ENCODE measurements at places on chromosomes 4 and X.
A peak's percentile ranks its signal among the peaks of the same experiment; 100 is the strongest.

DNA sequence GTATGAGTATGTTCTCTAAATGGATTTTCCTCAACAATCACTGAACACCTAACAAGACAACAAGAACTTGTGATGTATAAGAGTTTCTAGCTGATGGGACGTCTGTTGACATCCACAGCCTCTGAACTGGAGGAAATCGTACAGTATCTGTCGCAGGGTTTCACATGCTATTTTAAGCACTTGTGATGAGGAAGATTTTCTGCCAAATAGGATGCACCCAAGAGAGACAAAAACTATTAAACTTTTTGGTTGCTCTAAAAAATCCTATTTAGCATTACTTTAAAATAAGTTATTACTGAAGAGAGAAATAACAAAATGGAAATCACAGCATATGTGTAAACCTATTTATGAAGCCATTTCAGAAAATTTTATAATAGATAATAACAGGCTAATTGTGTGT lies 356.1 kb upstream of the SLC7A11 start:
- DNase-seq: no peak

- DNase-seq: no peak
Observed at GRCh38 chrX:120790118-120790517, 85.5 kb downstream of the CT47B1 start.

DNA sequence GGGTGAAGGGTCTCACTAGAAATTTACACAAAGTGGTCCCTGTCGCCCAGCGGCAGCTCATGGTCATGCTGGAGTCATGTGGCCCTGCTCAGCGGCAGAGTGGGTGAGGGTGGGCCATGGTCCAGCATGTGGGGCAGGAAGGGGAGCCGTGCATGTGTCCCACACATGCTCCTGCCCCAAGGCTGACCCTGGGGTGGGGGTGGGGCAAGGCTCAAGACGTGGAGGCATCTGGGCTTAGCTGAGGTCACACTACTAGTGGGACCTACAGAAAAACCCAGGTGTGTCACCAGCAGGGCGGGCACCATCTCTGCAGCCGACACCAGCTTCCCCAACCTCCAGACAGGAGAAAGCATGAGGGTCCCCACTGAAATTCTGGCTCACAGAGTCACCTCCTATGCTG lies 42.4 kb downstream of the EVC start:
- no peak for DNase-seq

DNA sequence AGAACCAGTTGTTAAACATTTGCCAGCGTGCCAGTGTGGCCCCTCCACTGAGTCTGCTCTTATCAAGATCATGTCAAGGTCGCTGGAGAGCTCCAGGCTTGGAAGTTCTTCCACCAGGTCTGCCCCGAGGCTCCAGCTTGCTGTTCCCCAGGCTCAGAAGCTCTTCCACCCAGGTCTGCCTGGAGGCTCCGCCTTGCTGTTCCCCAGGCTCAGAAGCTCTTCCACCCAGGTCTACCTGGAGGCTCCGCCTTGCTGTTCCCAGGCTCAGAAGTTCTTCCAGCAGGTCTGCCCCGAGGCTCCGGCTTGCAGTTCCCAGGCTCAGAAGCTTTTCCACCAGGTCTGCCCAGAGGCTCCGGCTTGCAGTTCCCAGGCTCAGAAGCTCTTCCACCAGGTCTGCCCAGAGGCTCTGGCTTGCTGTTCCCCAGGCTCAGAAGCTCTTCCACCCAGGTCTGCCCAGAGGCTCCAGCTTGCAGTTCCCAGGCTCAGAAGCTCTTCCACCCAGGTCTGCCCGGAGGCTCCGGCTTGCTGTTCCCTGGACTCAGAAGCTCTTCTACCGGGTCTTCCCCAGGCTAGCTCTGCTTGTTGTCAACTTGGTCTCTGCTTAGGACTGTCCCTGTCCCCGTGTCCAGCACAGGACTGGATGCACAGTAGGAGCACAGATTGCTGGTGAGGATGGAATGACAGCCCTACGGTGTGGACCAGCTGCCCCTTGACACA lies 54.4 kb downstream of the HMX1 start:
- DNase-seq: peak; percentile 42

Measured in suprapubic skin (tissue), 4 donors.